Left cardiac atrium (tissue), 4 donors: ENCODE measurements at places on chromosomes 6 and 20.

DNA sequence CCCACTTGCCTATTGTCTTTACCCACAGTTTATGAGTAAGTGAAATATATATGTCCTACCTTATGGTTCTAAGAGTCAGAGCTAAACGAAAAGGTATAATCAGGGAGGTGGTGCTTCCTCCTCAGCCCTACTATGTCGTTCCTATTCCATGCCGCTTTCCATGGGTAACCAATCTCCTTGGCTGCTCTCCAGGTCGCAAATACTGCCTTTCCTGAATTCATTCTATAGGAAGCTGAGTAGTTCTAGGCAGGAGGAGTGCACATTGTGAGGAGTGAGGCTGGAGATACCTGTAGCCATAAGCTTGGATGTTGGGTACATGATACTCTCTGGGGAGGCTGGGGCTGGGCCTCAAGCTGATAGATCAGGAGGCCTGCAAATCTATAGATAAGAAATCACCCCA, 5.8 kb downstream of the IL20RA start:
- DNase-seq = no peak

- no peak for DNase-seq
Measured at GRCh38 chr20:51800872-51801121, 1.5 kb downstream of the SALL4 start.

DNA sequence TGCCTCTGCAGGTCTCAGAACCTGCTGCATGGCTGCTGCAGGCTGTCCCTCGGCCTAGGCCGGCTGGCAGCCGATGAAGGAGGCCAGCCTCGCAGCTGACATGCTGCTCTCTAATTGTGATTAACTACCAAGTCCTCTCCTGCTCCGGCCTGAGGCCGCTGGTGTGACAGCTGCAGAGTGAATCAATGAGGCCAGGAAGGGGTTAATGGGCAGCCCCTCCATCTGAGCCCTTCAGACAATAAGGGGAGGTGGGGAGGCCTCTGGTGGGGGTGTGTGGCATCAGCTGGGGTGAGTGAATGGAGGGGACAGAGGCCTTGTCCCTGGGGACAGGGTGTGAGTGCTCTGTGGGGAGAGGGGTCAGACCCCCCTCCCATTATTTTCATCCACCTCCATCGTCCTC, 34.4 kb downstream of the SLC52A3 start:
- DNase-seq = no peak

- DNase-seq = no peak
Measured at GRCh38 chr6:134182528-134182927, 130.1 kb upstream of the SLC2A12 start.

GRCh38 chr6:73121421-73121993, 103.8 kb downstream of the KHDC1L start:
- DNase-seq = no peak

GRCh38 chr20:62647521-62648317, 5.4 kb downstream of the SLCO4A1 start:
- no peak for DNase-seq

- no peak for DNase-seq
Measured at GRCh38 chr6:142740449-142740848, 204.5 kb downstream of the HIVEP2 start.
